Activated T-helper 1 cell treated with anti-CD3 and anti-CD28 coated beads, Interleukin-12 subunit alpha, Interleukin-12 subunit beta, Interleukin-2, Interleukin-4 antibody, amounts not matched to agents 30 ng/mL and 10 ng/mL and 1 ng/mL, durations not matched to agents 14 hours and 24 hours and 36 hours (primary cell): ENCODE measurements at places on chromosomes 7 and 10. TPM values are rescaled to one million over a fixed set of nuclear protein-coding genes. Genes with fewer than 3 reads are reported as not detected.

Gene METTL2B
- total RNA-seq = 63.0 and 64.9 TPM in 2 replicates

Gene ARMC3
- total RNA-seq = not detected in 2 replicates

Gene CACNB2
- total RNA-seq = 0.13 TPM in 1 of 2 replicates, not detected in the other

Gene MSMB
- total RNA-seq = not detected in 2 replicates

Gene SLC25A40
- 41.9 and 51.4 TPM in 2 replicates for total RNA-seq

GRCh38 chr10:35379226-35380137, 43.2 kb downstream of the CCNY start:
- no peaks in the 10 kb centered on the region for H3K27me3 ChIP-seq
- no peak for DNase-seq
- H3K4me1 ChIP-seq = peaks cover 55% of the 10 kb centered on the region
- H3K36me3 ChIP-seq = peaks cover 3% of the 10 kb centered on the region
- H3K4me3 ChIP-seq = no peak overlapping the region

GRCh38 chr7:142391191-142391992, 133.5 kb upstream of the PRSS58 start:
- no peaks in the 10 kb centered on the region for H3K36me3 ChIP-seq
- H3K27me3 ChIP-seq = peaks cover 3% of the 10 kb centered on the region
- H3K4me3 ChIP-seq = peak overlapping the region; percentile 61
- H3K27ac ChIP-seq = peak overlapping the region; percentile 40
- no peak for DNase-seq

GRCh38 chr7:128270826-128271272, 29.8 kb downstream of the LEP start:
- no peaks in the 10 kb centered on the region for H3K36me3 ChIP-seq
- no peaks in the 10 kb centered on the region for H3K4me1 ChIP-seq

DNA sequence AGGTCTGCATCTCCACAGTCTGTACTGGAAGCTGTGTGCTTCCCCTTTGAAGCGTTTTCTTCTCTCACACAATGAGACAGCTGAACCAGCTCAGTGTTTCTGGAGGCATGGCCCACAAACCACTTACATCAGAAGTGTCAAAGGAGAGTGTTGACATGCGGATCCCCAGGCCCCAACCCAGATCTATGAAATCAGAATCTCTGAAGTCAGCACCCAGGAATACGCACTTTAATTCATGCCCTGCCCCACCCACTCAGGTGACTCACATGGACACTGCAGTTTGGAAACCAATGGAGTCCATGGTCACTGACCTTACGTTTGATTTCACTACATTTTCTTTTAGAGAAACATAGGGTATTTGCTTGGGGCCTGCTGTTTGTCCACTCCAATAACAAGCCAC, 19.0 kb downstream of the TLL2 start:
- no peak overlapping the region for H3K27ac ChIP-seq
- H3K27me3 ChIP-seq = peaks cover 14% of the 10 kb centered on the region
- DNase-seq = no peak
- no peaks in the 10 kb centered on the region for H3K4me1 ChIP-seq
- no peaks in the 10 kb centered on the region for H3K36me3 ChIP-seq

DNA sequence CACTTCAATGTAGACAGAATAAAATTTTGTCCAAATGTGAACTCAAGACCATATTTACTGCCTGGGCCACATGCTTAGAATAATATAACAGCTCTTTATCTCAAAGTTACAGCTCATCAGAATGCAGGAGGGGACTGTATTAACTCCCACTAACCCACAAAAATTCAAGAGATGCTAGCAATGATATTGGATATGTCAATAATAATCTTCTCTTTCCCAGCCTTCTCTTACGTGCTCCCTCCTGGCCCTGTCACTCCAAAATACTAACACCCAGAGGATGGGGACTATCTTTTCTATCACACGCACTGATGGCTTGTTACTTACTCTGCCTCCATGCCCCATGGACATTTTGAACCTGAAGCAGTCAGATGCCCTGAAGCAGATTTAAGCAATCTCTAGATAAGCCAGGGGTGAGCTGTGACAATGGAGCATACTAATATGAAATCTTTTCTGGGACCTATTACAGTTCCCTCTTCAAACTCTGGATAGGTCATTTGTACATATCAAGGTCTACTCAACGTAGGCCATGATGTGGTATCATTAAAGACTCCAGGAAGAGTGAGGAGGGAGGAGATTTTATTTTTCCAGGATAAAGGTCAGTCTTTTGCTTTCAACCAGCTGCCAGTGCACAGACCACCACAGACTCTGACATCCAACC, 803.0 kb downstream of the GRM8 start:
- H3K4me1 ChIP-seq = no peaks in the 10 kb centered on the region
- no peaks in the 10 kb centered on the region for H3K36me3 ChIP-seq
- no peaks in the 10 kb centered on the region for H3K27me3 ChIP-seq
- no peak overlapping the region for H3K27ac ChIP-seq
- DNase-seq = no peak

- H3K4me1 ChIP-seq = no peaks in the 10 kb centered on the region
- peaks cover 1% of the 10 kb centered on the region for H3K27me3 ChIP-seq
- H3K36me3 ChIP-seq = no peaks in the 10 kb centered on the region
- DNase-seq = no peak
- H3K27ac ChIP-seq = no peak overlapping the region
- no peak overlapping the region for H3K4me3 ChIP-seq
These were observed 383.9 kb downstream of the AUTS2 start for GRCh38 chr7:69982197-69982596.

- no peak for DNase-seq
- H3K4me1 ChIP-seq = no peaks in the 10 kb centered on the region
- no peaks in the 10 kb centered on the region for H3K27me3 ChIP-seq
- no peaks in the 10 kb centered on the region for H3K36me3 ChIP-seq
- H3K4me3 ChIP-seq = no peak overlapping the region
These were observed 80.6 kb downstream of the NPTX2 start for GRCh38 chr7:98697485-98698240.

GRCh38 chr7:123485721-123486120, 48.7 kb downstream of the IQUB start:
- no peak overlapping the region for H3K4me3 ChIP-seq
- H3K27ac ChIP-seq = no peak overlapping the region
- no peaks in the 10 kb centered on the region for H3K4me1 ChIP-seq
- no peak for DNase-seq

DNA sequence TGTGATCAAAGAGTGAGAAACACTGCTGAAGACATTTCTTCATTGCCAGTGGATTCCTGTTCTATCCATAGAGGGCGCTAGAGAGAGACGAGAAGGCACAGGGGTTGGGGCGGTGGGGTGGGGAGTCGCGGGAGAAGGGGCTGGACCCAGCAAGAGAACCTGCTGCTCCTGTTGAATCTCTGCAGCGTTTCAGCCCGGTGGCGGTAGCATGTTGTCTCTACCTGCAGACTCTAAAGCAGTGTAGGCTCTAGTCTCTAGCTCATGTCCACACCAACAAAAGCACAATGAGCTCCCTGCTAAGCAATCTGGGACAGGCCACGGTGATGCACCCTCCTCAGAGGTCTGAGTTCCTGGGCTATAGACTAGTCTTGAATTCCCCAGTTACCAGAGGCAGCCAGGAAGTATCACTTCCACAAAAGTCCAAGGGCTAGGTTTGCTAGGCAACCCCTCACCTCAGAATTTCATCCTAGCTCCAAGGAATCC, 167.7 kb downstream of the DGKB start:
- no peaks in the 10 kb centered on the region for H3K27me3 ChIP-seq
- H3K27ac ChIP-seq = no peak overlapping the region
- no peak for DNase-seq
- no peak overlapping the region for H3K4me3 ChIP-seq

GRCh38 chr7:121744319-121744718, 128.6 kb upstream of the PTPRZ1 start:
- no peak overlapping the region for H3K4me3 ChIP-seq
- no peaks in the 10 kb centered on the region for H3K4me1 ChIP-seq
- no peak for DNase-seq
- peaks cover 3% of the 10 kb centered on the region for H3K27me3 ChIP-seq
- H3K27ac ChIP-seq = no peak overlapping the region
- no peaks in the 10 kb centered on the region for H3K36me3 ChIP-seq

DNA sequence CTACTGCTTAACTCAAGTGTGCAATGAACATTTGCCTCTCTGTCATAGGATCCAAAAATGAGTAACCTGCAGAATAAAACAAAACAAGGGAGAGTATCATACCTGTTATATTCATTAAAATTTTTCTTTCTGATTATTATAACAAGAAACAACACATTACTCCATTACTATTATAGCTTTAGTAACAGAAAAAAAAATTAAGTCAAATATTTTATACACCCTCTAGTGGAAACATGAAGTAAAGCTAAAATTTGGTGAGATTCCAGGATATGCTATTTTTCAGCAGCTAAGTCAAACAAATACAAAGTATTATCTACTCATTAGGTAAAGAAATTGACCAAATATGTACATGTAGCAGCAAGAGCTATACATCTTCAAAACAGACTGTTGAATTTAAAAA, 56.3 kb downstream of the PDZD8 start:
- DNase-seq = no peak
- no peaks in the 10 kb centered on the region for H3K4me1 ChIP-seq
- H3K36me3 ChIP-seq = peaks cover 1% of the 10 kb centered on the region
- H3K4me3 ChIP-seq = no peak overlapping the region
- no peak overlapping the region for H3K27ac ChIP-seq

- no peak for DNase-seq
- H3K4me3 ChIP-seq = no peak overlapping the region
- peak overlapping the region; percentile 1 for H3K27ac ChIP-seq
- H3K4me1 ChIP-seq = peaks cover 28% of the 10 kb centered on the region
These were observed 1.5 kb downstream of the CALHM1 start for GRCh38 chr10:103457176-103457712.

- no peaks in the 10 kb centered on the region for H3K36me3 ChIP-seq
- H3K4me1 ChIP-seq = no peaks in the 10 kb centered on the region
- H3K27ac ChIP-seq = no peak overlapping the region
- DNase-seq = no peak
- H3K4me3 ChIP-seq = no peak overlapping the region
- peaks cover 4% of the 10 kb centered on the region for H3K27me3 ChIP-seq
These were observed 126.8 kb downstream of the WDR37 start for GRCh38 chr10:1183033-1183396.

DNA sequence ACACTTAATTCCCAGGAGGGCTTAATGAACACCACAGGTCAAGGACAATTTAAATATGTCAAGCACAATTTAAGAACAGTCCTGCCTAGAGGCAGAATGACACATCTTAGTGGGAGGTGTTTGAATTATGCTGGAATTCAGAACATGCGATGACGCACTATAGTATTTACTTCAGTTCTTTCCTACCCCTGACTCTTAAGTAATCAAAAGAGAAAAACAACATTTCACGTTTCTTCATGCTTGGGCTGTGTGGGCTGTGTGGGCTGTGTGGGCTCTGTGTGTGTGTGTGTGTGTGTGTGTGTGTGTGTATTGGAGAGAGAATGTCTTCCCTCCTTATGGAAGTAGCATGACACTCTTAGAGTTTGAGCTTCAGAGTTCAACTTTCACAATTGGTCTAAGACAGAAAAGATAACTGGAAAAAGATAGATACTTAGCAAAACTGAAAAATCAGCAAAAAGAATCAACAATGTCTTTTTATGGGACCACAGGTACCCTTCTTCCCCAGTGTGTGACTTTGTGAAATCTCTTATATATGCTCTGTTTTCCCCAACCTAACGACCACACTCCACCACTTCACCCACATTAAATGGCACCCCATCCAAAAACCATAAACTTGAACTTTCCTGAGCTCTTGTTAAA, 33.7 kb upstream of the CABCOCO1 start:
- no peak overlapping the region for H3K27ac ChIP-seq
- no peaks in the 10 kb centered on the region for H3K27me3 ChIP-seq
- no peak for DNase-seq
- H3K4me1 ChIP-seq = no peaks in the 10 kb centered on the region

DNA sequence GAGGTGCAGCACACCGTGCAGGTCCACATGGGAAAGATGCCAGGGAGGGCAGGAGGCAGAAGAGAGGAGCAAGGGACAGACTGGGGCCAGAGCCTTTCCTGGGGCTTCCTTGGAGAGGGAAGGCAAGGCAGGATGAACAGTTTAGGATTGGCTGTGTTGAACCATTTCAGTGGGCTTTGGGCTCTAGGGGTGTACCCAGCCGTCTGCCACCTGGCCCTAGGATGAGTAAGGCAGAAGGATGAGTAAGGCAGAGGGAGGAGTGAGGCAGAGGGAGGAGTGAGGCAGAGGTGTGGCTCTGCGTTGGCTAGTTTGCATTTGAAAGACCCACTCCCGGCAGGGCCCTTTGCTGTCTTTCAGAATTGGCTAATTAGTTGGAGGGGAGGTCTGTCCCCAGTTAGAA, 31.5 kb upstream of the PRF1 start:
- H3K4me1 ChIP-seq = no peaks in the 10 kb centered on the region

DNA sequence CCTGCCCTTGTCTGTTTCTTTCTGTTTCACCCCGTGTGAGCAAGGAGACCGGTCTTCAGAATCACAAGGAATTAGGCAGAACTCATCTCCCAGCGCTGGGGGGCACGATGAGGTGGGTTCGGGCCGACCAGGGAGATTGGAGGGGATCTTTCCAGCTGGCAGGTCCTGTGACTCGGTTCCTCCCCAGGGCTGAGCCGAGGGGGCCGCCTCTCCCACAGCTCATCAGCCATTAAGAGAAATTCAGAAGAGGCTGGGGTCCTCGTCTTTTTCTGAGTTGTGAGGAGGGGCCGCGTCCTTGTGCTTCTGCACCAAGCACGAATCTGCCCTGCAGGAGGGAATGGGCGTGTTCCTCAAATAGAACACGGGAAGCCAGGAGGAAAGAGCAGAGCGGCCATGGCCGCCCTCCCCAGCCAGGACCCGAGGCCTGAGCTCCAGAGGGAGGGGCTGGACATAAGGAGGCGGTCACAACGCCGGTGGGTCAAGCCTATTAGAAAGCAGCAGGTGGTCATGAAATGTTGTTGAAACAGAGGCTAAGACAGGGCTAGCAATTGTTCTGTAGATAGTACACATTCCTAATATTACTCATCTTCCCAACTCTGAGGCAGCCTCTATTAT, 125.3 kb downstream of the ADARB2 start:
- H3K36me3 ChIP-seq = no peaks in the 10 kb centered on the region
- no peak overlapping the region for H3K27ac ChIP-seq
- no peak overlapping the region for H3K4me3 ChIP-seq
- H3K27me3 ChIP-seq = peaks cover 24% of the 10 kb centered on the region

DNA sequence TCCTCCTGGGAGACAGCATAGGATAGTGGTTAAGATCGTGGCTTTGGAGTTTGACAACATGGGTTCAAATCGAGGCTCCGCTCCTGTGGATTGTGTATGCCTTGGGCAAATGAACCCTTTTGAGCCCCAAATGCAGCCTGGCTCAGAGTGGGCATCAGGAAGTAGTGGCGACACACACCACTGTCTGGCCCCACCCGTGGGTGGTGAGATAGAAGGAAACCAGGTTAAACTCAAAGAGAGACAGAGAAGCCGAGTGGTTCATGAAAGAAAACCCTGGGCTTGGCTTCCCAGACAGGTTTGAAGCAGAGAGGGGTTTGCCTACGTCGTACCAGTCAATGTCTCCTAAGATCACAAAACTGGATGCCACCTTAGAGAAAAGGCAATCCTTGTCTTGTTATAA, 57.7 kb downstream of the PRTFDC1 start:
- DNase-seq = no peak
- peaks cover 2% of the 10 kb centered on the region for H3K36me3 ChIP-seq
- no peaks in the 10 kb centered on the region for H3K27me3 ChIP-seq
- H3K4me3 ChIP-seq = no peak overlapping the region
- H3K27ac ChIP-seq = no peak overlapping the region
